ENCODE measurements at places on chromosomes 1 and 21. TPM values are rescaled to one million over a fixed set of nuclear protein-coding genes. Genes with fewer than 3 reads are reported as not detected.

Gene TNFSF4
- 2.3 TPM for total RNA-seq

Gene NBPF10
- 1.6 TPM for total RNA-seq

Gene KCND3
- total RNA-seq, result 25.4 TPM

DNA sequence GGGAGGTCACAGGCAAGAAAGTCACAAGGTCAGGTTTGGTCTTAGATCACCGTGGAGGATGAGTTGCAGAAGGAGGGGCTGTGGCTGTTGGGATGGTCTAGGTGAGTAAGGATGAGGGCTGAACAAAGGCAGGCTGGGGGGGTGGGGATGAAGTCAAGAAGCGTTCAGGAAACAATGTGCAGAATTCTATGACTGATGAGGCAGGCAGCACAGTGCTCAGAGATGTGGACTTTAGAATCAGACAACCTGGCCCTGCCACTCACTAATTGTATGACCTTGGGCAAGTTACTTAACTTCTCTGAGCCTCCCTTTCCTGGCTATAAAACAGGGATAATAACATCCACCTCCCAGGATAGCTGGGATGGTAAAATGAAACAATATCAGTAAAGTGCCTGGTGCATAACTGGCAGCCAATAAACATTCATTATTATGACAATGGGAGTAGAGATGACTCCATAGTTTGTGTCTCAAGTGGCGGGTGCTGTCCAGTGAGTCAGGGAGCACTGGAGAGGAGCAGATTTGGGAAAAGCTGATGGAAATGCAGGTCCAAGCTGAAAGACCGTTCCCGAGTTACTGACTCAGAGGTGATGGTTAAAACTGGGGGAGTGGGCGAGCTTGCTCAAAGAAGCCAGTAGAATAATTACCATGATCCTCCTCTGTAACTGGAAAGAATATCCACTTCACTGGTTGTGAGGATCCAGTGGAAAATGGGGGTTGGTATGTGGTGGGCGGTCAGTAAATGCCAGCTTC, 2.1 kb downstream of the TIE1 start:
- peak; percentile 6 for DNase-seq

GRCh38 chr1:115492019-115492595, 149.7 kb upstream of the VANGL1 start:
- DNase-seq, result no peak

- DNase-seq, result no peak
These were observed 4.0 kb upstream of the LAPTM5 start for GRCh38 chr1:30761381-30762151.

DNA sequence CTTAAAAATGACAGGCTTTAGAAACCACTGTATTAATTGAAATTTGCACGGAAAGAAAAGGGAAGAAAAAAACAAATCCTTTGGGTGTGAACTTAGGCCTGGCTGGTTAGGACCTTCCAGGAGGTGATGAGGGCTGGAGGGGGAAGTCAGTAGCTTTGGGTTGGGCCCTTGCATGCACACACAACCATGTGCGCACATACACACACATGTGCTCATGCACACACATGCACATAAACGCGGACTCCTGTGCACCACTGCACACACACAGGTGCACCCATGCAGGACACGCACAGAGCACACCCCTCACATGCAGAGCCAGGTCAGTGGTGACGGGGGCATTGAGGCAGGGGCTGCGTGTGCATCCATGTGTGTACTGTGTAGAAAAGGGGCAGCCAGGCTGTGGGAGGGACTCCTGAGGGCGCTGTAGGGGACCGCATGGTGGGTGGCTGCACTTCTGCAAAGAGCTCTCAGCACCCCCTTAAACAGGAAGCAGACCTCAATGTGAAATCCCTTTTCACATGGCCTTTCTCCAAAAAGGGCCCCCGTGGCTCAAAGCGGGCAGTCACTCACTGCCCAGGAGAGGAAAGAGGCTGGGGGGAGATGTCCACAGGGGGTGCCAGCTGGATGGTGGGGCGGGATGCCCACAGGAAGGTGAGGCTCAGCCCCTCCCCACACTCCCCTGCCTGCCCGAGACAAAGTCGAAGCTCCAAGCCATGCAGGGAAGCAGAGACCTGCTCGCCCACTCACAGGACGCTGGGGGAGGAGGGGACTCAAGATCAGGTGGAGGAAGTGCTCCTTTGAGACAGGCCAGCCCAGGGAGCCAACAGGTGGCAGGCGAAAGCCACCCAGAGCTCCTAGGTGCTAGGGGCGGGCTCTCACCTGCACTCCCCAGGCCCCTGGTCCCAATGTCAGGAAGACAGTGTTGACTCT, 95.2 kb downstream of the ITPKB start:
- no peak for DNase-seq

DNA sequence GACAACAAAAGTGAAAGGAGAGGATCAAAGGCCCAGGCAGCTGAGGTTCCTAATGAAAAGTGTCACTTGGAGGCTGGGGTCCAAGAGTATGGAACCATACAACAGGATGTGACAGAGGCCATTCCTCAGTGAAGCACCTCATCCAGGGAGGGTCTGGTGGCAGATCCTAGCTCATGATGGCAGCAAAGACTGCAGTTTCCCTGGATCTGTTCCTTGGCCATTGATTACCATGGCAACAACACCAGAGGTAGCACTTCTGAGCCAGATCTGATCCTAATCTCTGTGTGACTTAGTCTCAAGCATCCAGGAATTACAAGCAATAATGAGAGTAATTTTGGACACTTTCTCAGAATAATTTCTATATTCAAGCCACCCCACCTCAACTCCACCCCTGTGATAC, 12.9 kb downstream of the FAM177B start:
- no peak for DNase-seq

DNA sequence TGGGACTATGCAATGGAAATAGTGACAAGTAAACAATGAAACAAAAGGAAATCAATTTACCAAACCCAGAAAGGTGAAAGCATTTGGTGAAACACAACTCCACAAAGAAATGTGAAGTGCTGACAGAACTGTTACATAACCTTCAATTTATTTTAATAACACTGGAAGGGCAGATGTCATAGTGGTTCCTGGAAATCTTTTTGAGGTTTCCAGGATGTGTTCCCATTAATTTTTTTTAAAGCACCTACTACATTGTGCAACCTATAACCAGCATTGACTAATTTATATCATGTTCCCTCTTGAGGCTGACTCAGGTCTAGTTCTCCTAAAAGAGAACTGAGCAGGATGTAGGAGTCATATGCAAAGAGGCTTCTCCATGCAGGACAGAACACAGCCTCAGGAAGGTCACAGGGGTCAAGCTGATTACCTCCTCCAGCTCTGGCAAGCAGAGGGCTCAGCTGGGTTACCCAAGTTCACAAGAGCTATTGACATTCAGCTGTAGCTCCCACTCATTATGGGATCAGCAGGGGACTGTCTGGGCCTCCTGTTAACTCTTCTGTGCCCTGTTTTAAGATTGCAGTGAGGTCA, 157.1 kb upstream of the NRIP1 start:
- DNase-seq, result peak; percentile 74
